ENCODE measurements at places on chromosomes 1 and 21.

- no peak for DNase-seq
These were observed 68.8 kb downstream of the KDM1A start for GRCh38 chr1:23088027-23088426.

GRCh38 chr21:42534421-42535378, 21.0 kb downstream of the SLC37A1 start:
- DNase-seq, result no peak

- DNase-seq, result no peak
These were observed 6.0 kb upstream of the ARHGEF2 start for GRCh38 chr1:155984341-155984740.

- DNase-seq, result no peak
These were observed 43.1 kb downstream of the IL12RB2 start for GRCh38 chr1:67350783-67351182.

GRCh38 chr1:165551469-165551868, 7.7 kb downstream of the LRRC52 start:
- DNase-seq, result no peak

DNA sequence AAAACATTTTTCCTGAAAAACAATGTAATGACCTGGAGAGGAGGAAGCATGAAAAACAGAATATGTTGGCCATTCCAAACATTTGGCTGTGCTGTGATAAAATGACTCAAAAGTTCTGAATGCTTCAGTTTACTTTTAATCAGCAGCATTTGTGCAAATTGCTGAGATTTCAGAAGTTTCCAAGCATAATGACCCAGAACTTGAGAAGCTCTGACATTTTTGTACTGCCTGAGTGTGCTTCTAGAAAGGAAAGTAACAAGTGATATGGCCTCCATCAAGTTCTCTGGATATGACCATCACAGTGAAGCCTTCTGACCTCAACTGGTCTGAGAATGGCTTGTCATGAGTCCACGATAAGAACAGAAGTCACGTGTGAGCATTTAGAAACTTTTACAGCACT, 283.4 kb upstream of the ZRANB2 start:
- DNase-seq, result no peak

DNA sequence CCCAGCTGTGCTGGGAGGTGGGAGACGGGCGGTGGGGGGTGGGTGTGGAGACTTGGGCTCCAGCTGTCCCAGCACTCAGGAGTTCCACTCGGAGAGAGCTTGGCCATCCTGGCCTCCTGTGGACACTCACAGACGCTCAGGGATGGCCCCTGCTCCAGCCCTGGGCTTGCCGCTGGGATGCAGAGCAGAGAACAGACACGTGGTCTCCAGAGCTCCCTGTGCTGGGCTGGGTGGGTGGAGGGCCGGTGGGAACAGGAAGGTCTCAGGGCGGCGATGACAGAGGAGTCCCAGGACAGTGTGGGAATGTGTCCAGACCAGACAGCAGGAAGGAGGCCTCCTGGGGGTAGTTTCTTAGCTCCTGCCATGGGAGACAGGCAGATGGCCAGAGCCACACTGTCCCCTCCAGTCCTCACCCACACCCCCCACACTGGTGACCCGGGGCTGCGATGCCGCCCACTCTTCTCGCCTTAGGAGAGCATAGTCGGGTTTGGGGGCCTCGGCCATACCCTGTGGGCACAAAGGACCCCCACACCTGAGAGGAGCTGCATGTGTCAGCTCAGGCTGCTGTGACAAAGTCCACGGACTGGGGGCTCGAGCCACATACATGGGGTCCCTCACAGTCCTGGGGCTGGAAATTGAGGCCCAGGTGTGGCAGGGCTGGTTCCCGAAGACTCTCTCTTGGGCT, 2.0 kb downstream of the KRTAP10-9 start:
- DNase-seq, result no peak

DNA sequence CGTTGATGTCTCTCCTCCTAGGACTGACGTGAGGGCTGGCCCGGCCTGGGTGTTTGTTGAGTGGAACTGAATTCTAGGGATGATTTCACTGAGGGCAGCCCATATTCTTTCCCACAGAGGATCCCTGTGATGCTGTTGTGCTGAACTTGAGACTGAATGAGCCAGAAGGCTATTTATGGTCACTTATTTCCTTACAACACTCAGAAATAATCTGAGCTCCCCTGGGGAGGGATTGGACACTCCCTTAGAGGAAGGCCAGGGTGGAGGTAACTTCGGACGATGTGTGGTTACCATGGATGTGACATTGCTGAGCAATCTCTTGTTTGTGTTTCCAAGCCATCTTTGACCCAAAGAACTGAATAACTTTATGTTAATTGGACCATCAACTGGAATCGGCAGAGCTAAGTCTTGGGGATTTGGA, 5.1 kb upstream of the TMCO4 start:
- DNase-seq, result no peak

DNA sequence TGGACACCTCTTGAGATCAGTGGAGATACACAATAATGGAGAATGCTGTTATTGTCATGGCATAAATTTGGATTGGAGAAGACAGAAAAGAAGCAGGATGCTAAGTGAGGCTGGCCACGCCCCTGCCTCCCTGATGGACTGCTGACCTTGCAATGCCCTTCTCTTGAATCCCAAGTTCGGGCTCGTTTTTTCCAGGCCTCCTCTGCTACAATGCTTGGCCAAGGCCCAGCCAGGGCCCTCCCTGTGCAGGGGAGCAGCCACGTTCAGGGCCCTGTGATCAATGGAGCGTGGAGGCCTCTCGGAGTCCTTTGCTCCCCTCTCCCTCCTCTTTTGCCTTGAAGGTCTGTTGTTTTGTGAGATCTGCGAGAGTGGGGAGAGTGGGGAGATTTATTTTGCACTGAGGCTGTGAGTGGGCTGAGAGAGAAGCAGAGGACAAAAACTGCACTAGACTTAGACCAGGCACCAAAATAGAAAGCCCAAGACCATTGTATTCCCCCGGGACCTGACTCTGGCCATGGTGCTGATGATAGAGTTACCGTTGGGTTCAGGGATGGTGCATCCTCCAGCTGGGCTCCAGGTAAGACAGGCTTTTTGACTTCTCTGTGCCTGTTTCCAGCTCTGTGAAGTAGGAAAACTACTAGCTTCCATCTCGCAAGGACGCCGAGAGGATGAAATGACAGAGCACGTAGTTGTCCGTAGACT, 268.6 kb downstream of the KAZN start:
- no peak for DNase-seq

- DNase-seq, result no peak
These were observed 9.7 kb downstream of the KIFAP3 start for GRCh38 chr1:170064821-170065220.

- no peak for DNase-seq
These were observed 6.5 kb downstream of the WLS start for GRCh38 chr1:68225781-68226180.

- no peak for DNase-seq
These were observed 286.6 kb upstream of the ZP4 start for GRCh38 chr1:238177351-238177750.

GRCh38 chr21:36806103-36806502, 107.2 kb downstream of the SIM2 start:
- no peak for DNase-seq

DNA sequence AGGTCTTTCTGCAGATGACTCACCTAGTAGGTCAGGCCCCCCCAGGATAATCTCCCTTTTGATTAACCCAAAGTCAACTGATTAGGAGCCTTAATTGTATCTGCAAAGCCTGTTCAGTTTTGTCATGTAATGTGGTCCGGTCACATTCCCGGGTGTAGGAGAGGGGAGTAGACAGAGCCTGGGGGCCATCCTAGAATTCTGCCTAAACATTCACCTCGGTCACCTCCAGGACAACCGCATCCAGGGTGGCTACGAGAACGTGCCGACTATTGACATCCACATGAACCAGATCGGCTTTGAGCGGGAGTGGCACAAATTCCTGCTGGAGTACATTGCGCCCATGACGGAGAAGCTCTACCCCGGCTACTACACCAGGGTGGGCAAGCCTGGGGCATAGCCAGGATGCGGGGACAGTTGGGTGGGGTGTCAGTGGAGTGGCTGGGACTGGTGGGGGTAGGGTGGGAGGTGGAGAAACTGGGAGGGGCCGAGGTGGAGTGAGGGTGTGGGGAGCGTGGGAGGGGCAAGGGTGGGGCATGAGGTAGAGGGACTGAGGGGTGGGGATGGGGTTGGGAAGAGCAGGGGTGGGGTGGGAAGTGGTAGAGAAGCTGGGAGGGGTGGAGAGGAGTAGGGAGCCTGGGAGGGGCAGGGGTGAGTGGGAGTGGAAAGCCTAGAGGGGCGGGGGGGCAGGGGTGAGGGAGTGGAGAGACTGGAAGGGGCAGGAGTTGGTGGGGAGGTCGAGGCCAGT, 9.6 kb upstream of the MFN2 start:
- no peak for DNase-seq

DNA sequence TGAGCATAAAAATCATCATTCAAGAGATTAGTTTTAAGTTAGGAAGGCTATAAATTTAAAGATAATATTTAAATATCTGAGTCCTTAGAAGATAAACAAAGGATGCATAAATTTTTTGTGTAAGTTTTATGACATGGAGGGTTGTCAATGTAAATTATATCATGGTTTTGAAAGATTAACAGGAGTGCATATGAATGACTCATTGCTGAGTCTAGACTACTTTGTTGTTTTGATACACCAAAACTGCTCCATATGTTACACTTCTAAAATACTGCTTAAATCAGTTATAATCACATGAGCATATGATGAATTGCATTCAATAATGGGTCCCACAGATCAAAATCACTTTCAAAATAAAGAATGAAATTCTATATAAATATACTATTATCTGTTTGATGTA, 312.5 kb downstream of the KCNT2 start:
- no peak for DNase-seq

- DNase-seq, result no peak
These were observed 2.2 kb downstream of the HES4 start for GRCh38 chr1:997713-997992.
